Lower leg skin (tissue), 4 donors: ENCODE measurements at places on chromosomes 7 and 10. TPM values are rescaled to one million over a fixed set of nuclear protein-coding genes. Genes with fewer than 3 reads are reported as not detected.

Gene IFIT3
- total RNA-seq: 1.1 TPM

Gene USP54
- total RNA-seq: 83.5 TPM

Gene AOAH
- 1.3 TPM for total RNA-seq

Gene ZNF503
- total RNA-seq: 8.6 TPM

Gene AKR1B15
- not detected for total RNA-seq

DNA sequence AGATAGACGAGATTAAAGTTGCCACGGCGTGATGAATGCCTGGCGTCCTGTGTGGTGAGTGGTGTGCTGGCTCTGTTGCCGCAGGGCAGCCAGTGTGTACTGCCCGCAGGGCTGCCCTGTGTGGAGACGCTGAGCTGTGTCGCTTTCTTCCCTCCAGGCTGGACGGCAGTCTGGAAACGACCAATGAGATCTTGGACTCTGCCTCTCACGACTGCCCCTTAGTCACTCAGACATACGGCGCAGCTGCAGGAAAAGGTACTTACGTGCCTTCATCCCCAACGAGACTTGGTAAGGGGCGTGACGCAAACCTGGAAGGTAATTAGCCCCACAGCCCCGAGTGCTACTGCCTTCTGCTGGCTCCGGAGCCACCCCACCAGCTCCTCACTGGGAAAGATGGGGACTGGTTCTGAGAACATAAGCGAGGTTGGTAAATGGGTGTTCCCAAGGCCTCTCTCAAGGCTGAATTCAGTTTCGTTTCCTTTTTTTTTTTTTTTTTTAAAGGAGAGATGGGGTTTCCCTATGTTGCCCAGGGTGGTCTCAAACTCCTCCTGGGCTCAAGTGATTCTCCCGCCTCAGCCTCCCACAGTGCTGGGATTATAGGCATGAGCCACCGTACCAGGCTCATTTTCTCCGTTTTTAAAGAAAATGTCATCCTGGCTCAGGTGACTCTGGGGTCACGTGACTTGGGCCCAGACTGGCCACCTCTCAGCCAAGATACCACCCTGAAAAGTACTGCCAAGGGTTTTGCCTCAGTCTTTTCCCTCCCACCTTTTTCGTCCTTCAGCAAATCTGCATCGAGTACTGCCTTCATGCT is 39.6 kb downstream of the WIPI2 start:
- no peak for DNase-seq

DNA sequence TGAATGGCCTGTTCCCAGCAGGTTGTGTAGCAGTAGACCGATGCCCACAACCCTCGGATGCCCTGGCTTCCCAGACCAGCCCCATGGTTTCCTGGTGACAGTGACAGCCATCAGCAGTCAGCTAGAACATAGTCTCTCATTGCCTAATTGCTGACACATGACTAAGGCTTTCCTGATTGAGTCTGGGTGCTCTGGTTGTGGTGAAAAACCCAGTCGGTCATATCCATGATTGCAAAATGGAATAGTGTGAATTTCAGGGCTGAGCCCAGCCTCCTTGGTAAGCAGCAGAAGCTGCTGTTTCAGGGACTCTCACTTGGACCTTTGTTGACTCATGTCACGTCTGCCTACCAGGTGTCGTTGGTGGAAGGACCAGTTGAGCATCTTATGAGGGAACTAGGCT is 36.6 kb downstream of the POR start:
- DNase-seq: peak; percentile 51

DNA sequence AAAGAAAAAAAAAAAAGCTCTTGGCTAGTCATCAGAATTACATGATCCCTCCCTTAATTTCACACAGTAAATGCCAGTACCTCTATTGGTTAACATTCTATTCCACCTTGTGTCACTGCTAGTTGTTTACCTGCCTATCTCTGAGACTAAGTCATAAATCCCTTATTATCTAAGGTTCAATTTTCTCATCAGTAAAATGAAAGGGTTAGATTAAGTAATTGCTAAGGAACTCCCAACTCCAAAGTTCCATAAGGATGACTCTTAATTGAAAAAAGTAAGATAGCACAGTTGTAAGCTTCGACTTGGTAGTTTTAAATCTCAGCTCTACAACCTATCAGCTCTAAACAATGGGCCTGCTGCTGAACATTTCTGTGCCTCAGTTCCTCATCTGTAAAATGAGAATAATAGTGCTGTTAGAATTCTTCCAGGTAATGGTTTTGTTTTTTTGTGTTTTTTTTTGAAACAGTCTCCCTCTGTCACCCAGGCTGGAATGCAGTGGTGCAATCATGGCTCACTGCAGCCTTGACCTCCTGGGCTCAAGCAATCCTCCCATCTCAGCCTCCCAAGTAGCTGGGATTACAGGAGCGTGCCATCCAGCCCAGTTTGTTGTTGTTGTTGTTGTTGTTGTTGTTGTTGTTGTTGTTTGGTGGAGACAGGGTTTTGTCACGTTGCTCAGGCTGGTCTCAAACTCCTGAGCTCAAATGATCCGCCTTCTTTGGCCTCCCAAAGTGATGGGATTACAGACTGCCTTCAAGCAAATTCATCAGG is 35.6 kb downstream of the SRPK2 start:
- no peak for DNase-seq

DNA sequence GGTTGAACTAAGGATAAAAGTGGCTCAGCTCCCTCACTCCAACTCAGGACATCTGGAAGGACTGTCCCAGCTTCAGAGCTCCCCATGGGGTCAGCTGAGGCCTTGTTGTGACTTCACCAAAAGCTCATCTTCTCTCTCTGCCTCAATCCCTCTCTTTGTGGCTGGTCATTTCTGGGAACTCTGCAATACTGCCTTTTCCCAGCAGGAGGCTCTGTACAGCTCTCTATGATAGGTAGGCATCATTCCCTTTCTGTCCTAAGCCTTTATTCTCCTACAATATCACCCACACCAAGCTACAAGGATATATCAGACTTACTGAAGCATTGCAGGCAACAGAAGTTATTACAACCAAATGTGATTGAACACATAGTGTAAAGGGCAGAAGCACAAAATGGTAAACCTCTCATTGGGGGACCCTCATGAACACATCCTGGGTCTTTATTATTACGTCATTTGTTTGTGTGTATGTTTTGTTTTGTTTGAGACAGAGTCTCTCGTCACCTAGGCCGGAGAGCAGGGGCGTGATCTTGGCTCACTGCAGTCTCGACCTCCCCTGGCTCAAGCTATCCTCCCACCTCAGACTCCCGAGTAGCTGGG is 36.7 kb upstream of the PRPS1L1 start:
- no peak for DNase-seq

DNA sequence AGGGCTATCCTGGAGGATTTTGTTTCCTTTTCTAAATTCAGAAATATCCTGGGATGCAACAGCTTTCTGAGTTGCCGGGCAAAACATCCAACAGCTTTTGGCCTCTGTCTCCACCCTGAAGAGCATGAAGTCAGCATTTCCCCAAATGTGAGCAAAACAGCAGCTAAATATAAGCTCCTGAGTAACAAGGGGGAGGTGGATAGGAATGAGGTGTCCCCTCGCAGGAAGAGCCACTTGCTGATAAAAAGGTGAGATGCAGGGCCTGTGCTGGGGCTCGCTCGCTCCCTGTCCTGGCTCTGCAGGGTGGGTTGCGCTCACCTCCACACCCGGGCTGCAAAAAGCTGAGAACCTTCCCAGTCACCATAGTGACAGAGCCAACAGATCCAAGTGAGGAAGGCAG is 264.3 kb downstream of the ZEB1 start:
- no peak for DNase-seq

GRCh38 chr7:102872460-102872859 is 40.3 kb upstream of the LRRC17 start:
- DNase-seq: no peak

DNA sequence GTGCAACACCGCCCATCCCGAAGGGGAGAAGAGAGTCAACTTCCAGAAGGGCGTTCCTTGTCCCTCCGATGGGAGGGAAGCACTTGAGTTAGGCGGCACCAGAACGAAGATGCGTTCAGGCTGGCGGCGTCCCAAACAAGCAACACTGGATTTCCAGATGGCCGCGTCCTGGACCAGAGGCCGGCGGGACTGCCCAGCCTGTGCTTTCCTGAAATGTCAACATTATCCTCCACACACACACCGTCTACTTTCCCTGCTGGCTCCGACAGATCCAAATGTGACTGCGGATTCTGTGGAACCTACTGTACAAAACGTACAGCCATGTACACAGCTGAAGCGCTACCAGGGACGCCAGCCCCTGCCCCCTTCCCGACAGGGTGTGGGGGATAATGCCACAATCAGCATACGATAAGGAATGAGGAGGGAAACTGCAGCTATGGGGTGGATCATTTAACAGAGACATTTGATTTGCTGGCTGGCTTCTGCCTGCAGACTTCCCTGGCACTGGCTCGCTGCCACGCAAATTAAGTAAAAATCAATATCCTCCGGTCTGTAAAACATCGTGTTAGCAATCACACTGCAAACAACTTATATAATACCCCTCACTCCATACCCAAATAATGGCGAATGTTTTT is 82.1 kb downstream of the ZRANB1 start:
- DNase-seq: peak; percentile 93

GRCh38 chr10:131034451-131034850 is 277.1 kb downstream of the TCERG1L start:
- no peak for DNase-seq
